Activated naive CD8-positive, alpha-beta T cell treated with anti-CD3 and anti-CD28 coated beads for 36 hours (primary cell): ENCODE measurements at places on chromosomes 2 and 18.

DNA sequence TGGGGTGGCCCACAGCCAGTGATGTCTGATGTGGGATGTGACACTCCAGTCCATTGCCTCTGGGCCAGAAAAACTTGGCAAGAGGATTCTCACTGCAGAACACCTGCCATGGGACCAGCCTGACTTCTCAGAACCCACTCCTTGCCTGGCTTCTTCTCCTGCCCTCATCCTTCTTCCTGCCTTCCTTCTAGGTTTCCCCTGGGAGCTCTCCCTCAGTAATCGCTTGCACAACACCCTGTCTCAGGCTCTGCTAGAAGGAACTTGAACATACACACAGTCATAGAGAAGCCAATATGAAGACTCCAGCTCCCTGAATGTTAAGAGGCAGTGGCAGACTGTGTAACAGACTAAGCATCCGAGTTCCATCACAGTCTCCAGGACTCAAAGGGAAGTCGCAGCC, 4.3 kb upstream of the COL6A3 start:
- no peak for DNase-seq

DNA sequence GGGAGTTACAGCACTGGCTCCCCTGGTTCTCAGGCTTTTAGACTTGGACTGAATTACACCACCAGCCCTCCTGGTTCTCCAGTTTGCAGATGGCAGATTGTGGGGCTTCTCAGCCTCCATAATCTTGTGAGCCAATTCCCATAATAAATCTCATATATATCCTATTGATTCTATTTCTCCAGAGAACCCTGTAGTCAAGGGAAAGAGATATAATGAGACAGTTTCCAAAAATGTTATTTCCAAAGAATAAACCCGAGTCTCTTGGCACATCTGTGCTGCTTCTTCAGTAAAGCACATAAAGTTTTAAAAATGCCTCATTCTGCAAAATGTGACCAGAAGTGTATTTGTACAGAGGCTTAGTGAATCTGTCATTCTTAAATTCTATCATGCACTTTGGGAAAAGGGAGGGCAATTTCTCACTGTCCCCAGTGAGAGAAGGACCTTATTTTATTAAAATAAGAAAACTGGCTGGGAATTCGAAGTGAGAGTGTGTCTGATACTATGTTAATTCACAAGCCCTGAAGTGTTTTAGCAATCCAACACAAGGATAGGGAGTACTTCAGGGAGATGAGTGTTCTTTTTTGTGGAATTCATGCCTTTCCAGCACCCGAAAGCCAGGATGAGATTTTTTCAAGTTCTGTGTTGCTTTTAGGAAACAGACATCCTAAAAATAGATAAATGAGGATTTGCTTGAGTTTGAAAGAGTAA, 282.4 kb upstream of the CHAC2 start:
- DNase-seq = no peak

- no peak for DNase-seq
Observed at GRCh38 chr18:11909591-11910026, 1.5 kb upstream of the MPPE1 start.

DNA sequence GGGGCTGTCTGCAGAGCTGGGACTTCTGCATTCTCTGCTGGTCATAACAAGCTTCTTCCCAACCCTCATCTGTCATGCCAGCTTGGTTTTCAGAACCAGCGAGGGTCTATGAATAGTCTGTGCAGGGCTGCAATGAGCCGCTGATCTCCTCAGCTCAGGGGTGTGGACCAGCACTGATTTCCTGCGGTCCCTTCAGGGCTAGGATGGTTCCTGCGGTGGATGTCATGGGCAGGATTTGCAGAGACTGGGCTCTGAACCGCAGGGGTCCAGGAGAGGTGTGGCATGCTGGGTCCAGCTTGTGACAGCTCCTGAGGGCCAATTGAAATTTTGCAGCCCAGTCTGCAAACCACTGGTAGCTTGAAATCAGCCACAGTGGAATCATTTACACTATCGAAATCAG, 188.2 kb upstream of the AGAP1 start:
- no peak for DNase-seq

DNA sequence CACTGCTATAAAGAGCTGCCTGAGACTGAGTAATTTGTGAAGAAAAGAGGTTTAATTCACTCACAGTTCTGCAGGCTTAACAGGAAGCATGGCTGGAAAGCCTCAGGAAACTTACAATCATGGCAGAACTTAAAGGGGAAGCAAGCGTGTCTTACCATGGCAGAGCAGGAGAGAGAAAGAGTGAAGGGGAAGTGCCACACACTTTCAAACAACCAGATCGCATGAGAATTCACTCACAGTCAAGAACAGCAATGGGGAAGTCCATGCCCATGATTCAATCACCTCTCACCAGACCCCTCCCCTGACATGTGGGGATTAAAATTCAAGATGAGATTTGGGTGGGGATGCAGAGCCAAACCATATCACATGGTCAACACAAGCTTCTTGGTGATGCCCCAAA, 34.7 kb upstream of the CDK5R2 start:
- DNase-seq = no peak

DNA sequence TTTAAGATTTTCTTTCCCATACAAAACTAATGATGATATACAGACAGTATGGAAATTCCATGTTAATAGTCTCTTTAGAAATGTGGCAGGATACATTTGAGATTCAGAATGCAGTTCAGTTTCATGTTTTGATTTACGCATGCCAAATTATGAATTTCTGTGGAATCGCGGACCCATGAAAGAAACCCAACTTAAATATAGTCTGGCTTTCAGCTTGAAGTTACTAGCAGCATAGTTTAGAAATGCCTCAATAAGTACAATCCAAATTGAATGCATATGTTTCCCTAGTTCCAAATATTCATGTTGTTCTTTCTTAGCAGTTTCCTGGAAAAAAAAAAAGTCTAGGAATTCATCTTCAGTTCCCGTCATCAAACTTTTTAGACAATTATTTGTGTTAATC, 164.1 kb upstream of the RASGRP3 start:
- DNase-seq = no peak

DNA sequence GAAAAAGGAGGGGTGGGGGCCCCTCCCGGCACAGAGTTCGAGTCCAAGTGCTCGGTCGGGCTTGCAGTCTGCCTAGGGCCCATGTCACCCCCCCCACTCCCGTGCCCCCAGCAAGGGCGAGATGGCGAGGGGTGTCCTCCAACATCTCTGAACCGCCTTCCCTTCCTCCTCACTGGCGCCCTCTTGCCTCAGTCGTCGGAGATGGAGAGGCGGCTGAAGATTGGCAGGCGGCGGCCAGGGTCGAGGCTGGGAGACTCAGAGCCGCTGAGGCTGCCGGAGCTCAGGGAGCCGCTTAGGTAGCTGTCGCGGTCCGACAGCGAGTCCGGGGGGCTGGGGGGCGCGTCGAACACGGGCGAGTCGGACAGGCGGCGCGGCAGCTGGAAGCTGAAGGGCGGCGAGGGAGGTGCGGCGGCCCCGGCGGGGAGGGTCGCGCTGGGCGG, 2.3 kb downstream of the ZFP36L2 start:
- DNase-seq = peak; percentile 82

DNA sequence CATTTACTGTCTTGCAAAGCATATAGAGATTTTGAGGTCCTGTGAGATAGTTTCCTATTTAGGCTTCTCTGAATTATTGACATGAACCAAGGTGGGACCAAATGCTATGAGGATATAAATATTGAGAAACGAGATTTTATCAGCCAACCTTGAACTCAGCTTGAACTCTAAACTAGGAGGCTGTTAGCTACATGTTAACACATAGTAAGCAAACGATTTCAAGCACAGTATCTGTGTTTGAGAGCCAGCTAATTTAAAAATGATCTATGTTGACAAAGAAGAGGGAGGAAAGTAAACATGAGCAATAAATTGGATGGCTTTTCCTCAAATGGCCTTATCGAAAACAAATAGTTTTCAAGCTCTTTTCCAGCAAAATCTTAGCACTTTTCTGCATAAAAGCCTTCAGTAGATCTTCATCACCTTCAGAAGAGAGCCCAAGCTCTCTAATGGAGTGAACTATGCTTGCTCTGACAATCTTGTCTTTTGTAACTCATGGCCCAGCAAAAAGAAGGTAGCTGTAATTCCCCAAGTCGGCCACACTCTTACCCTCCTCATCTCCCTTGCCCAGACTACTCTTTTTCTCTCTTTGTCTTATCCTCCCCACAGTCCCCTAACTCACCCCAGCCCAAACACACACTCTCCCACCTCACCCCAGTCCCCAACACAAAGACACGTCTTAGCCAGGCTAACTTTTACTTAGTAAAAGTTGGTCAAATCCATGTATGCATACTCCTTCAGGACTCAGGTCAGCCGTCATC, 14.7 kb downstream of the CD28 start:
- DNase-seq = no peak
